NCI-H1436 treated with DMSO at 0.1 percent for 48 hours (cell line): ENCODE measurements at places on chromosomes 3 and 15.
A peak's percentile ranks its signal among the peaks of the same experiment; 100 is the strongest.

DNA sequence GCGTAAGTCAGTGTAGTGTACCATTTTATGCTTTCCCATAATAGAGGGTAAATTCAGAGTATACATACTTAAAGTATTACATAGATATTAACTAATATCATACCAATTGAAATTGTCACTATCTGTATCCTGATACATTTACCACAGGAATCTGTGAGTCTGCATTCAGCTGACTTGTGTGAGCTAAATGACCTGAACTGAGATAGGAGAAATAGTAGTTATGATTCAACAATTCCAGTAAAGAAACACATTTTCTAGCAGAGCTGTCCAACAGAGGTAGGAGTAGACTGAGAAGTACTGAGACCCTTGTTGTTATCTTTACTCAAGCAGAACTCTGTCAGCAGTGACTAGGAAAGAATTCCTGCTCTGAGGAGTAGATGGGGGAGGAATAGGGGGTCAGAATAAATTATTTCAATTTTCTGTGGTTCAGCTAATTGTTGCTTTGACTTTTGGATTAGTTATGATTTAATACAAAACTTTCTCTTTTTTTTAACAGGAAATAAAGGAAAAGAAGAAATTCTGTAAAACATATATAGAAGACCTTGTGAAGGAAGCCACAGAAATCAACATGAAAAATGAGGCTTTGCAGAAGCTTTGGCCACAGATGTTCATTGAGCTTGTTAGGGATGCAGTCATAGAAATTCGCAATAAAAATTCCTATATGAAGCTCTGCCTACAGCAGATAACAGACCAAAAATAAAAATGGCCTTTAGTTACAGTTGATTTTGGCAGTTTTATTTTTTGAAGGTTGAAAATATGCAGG lies 66.2 kb upstream of the THSD4 start:
- no peak for DNase-seq

DNA sequence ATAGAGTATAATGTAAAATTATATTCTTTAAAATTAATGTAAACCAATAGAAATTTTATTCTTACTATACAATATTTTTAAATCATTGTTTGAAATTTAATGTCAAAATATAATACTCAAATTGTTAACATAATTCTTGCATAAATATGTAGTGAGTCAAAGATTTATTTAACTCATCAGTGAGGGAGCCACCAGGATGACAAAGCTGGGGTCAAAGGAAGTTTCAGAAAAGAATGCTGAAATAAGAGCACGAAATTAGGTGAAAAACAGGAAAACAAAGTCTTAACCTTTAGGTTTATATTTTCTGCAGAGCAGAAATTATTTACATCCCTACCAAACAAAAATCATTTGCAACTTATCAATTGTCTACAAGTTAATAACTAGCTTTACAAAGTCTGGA lies 74.1 kb downstream of the DIPK2A start:
- DNase-seq = no peak

- DNase-seq = no peak
Measured at GRCh38 chr3:121619691-121620090, 26.5 kb downstream of the FBXO40 start.

GRCh38 chr15:76336254-76337058 lies at the start of gene ISL2:
Gene ISL2 (plus strand): TSS chr15:76336773. CDS start chr15:76336884, 111 bp downstream.
- no peak for DNase-seq

GRCh38 chr3:181896605-181897004 lies 184.9 kb downstream of the SOX2 start:
- peak; percentile 30 for DNase-seq

DNA sequence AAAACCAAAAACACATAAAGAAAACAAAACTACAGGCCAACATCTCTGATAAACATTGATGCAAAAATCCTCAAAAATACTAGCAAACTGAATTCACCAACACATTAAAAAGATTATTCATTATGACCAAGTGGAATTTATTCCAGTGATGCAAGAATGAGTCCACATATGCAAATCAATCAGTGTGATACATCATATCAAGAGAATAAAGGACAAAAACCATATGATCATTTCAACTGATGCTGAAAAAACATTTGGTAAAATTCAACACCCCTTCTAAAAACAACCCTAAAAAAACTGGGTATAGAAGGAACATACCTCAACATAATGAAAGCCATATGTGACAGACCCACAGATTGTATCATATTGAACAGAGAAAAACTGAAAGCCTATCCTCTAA lies 265.6 kb upstream of the DCBLD2 start:
- DNase-seq = no peak

- DNase-seq = no peak
Measured at GRCh38 chr15:43376017-43376705, 5.3 kb downstream of the TUBGCP4 start.

- no peak for DNase-seq
Measured at GRCh38 chr3:187783098-187783497, 37.8 kb upstream of the BCL6 start.

- DNase-seq = no peak
Measured at GRCh38 chr3:53255423-53255774, 423 bp downstream of the TKT start.

GRCh38 chr3:15405448-15406050 lies 21.8 kb downstream of the METTL6 start:
- DNase-seq = no peak

- DNase-seq = no peak
Measured at GRCh38 chr3:152255290-152255689, 13.4 kb upstream of the MBNL1 start.

GRCh38 chr3:46356909-46357308 lies 3.0 kb downstream of the CCR2 start:
- DNase-seq = no peak
